Left colon (tissue), 2 donors: ENCODE measurements at places on chromosomes 7 and 10. TPM values are rescaled to one million over a fixed set of nuclear protein-coding genes. Genes with fewer than 3 reads are reported as not detected.

- DNase-seq: no peak
Measured at GRCh38 chr7:50960621-50961310, 178.1 kb upstream of the GRB10 start.

GRCh38 chr10:132890301-132890700 is 52.1 kb downstream of the CFAP46 start:
- DNase-seq: no peak

- no peak for DNase-seq
Measured at GRCh38 chr7:68725843-68726785, 872.2 kb upstream of the AUTS2 start.

GRCh38 chr10:33566426-33566825 is 232.0 kb upstream of the NRP1 start:
- DNase-seq: no peak

Gene MXI1
- 134 TPM for total RNA-seq
